ENCODE measurements at places on chromosomes 13 and 19.

- no peak for DNase-seq
Observed at GRCh38 chr13:94322925-94323763, 156.3 kb downstream of the DCT start.

GRCh38 chr13:40230833-40231266 is 435.6 kb downstream of the FOXO1 start:
- DNase-seq = no peak

- DNase-seq = no peak
Observed at GRCh38 chr13:99226513-99226912, 25.9 kb downstream of the UBAC2 start.

- no peak for DNase-seq
Observed at GRCh38 chr13:38213314-38213713, 136.3 kb upstream of the UFM1 start.

DNA sequence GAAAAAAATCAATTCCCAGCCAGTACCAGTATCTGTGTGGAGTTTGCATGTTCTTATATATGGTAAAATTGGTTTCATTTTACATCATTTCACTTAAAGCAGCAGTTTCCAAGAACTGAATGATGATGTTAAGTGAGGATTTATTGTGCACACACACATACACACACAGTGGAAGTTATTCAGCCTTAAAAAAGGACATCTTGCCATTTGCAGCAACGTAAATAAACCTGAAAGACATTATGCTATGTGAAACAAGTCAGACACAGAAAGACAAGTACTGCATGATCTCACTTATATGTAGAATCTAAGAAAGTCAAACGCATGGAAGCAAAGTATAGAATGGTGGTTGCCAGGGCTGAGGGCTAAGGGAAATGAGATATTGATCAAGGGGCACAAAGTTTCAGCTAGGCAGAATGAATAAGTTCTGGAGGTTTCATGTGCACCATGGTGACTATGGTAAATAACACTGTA is 5.3 kb downstream of the SIGLECL1 start:
- no peak for DNase-seq

- no peak for DNase-seq
Observed at GRCh38 chr13:76512721-76513145, 373.5 kb downstream of the KCTD12 start.

DNA sequence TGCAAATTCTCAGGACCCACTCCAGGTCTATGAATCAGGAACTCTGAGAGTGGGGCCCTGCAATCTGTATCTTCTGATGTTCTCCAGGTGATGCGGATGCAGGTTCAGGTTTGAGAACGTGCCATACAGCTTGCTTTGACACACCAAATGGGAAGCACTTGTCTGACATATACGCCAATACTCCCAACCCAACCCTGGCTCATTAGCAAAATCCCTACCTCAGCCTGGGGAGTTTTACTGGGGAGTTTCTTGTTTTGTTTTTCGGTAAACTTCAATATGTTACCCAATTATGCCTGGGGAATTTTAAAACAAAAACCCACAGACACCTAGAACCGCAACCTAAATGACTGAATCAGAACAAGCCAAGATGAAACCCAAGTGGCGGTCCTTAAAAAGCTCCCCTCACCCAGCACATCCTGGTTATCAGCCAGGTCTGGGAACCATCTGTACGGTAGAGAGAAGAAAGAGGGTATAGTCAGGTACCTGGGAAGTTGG is 41.2 kb downstream of the ABCC4 start:
- DNase-seq = no peak

- no peak for DNase-seq
Observed at GRCh38 chr13:30398601-30399072, 23.7 kb upstream of the UBE2L5 start.

GRCh38 chr13:97423300-97424045 is 10.5 kb upstream of the RAP2A start:
- DNase-seq = no peak

- no peak for DNase-seq
Observed at GRCh38 chr13:90187478-90188350, 1159.8 kb upstream of the MIR17HG start.

GRCh38 chr19:20367811-20368294 is 197.7 kb downstream of the ZNF737 start:
- no peak for DNase-seq

DNA sequence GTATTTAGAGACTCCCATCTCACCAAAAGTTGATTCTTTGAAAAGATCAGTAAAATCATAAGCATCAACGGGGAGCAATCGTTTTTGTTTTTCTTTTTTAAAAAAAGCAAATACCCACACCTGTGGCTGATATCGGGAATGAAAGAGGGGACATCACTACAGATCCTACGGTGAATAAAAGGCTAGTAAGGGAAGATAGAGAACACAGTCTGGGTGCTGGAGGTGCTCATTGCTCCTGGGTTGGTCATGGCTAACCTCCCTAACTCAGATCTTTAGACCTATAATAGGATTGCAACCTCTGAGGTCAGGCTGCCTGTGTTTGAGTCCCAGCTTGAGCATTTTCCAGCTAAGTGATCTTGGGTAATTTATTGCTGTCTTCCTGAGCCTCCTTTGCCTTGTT is 1.1 kb downstream of the EHD2 start:
- DNase-seq = no peak

DNA sequence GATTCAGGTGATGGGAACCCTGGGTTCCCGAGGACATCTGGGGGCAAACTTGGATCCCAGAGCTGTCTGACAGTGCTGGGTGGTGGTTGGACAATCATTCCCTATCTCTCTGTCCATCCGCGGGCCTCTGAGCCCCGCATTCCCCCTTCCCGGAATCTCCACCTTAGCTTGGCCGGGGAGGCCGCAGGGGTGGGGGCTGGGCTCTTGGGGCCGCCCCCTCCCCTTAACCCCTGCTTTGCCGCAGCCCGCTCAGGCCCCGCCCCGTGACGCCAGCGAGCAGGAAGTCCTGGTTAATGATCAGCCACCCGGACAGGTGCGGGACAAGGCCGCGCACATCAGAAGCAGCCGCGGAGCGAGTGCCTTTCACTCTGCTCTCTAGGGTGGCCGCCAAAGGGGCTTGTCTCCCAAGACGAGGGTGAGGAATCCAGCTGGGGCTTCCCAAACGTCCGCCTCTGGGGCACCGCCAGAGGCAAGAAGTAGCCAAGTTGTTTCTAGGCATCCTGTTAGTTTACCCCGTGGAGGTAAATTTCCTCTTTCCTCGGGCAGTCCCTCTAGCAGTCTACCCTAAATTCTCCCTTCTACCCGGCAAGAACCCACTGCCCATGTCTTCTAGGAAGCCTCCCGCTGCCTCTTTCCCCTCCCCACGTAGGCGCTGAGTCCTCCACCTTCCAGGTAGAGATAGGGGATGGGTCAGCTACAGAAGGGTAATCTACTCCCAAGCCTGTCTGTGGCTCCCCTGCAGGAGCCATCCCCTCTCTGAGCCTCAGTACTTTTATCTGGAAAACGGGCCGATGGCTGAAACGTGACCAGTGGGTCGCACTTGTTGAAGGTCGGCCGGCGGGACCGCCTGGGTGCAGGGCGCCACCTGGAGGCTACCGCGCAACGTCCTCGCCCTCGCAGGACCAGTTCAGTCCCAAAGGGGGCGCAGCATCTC is 3.0 kb downstream of the IRF2BP1 start:
- DNase-seq = peak; percentile 43

GRCh38 chr13:107834717-107835116 is 380.6 kb downstream of the LIG4 start:
- DNase-seq = no peak

GRCh38 chr19:3420244-3420755 is 53.9 kb downstream of the NFIC start:
- DNase-seq = no peak

DNA sequence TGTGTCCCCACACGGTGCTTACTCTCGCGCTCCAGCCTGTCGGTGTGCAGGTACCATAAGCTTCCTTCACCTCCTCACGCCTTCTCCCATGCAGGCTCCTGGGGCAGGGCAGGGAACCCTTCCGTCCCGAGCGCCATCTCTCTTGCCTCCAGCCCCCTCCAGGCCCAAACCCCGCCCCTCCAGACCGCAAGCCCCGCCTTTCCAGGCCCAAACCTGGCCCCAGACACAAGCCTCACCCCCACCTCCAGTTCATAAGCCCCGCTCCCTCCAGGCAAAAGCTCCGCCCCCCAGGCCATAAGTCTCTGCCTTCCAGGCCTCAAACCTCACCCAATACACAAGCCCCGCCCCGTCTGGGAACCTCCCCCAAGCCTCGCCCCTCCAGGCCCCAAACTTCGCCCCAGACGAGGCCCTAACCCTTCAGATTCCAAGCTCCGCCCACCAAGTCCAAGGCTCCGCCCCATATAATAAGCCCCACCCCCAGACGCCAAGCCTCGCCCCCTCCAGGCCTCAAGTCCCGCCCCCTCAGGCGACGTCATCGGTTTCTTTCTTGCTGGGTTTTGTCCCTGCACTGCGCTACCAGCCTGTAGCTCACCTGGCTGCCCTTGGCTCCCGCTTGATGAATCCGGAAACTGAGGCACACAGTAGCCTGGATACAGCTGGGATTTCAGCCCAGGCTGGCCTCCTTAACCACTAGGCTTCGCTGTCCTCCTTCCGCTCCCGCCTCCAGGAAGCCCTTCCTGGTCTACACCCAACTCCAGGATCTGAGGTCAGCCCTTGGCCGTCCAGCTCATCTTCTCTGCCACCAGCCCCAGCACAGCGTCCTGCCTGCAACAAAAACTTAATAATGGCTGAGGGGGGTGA is 16.1 kb downstream of the MKNK2 start:
- DNase-seq = no peak

GRCh38 chr19:10230173-10230860 is 814 bp downstream of the S1PR2 start:
- DNase-seq = no peak

DNA sequence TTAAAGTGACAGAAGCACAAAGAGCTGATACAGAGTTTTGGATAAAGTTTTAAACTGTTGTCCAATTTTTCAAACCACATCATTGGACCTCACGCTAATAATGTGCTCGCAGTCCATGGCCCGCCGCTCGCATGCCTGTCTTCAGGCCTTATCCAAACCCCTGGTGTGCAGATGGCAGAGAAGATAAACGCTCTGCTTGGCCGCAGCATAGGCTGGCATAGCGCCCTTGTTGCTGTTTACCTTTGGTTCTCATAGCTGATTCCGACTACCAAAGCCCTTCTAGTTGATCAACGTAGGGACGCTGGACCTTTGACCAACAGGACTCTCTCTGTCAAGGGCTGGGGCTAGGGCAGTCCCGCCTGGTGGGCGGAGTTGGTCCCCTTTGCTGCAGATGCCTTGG is 23.5 kb upstream of the QTRT1 start:
- no peak for DNase-seq

GRCh38 chr13:23147827-23148226 is 33.0 kb upstream of the SGCG start:
- no peak for DNase-seq

- DNase-seq = peak; percentile 81
Observed at GRCh38 chr19:2567580-2567979, 91.7 kb downstream of the GADD45B start.
